Stimulated activated CD4-positive, alpha-beta T cell treated with anti-CD3 and anti-CD28 coated beads, TNF-alpha, amount 100 ng/mL, for 1 hour (primary cell): ENCODE measurements at places on chromosomes 4 and X.

- no peak for DNase-seq
Measured at GRCh38 chr4:155119006-155119405, 89.4 kb upstream of the NPY2R start.

GRCh38 chr4:172061204-172061603 lies 248.0 kb downstream of the GALNTL6 start:
- no peak for DNase-seq

DNA sequence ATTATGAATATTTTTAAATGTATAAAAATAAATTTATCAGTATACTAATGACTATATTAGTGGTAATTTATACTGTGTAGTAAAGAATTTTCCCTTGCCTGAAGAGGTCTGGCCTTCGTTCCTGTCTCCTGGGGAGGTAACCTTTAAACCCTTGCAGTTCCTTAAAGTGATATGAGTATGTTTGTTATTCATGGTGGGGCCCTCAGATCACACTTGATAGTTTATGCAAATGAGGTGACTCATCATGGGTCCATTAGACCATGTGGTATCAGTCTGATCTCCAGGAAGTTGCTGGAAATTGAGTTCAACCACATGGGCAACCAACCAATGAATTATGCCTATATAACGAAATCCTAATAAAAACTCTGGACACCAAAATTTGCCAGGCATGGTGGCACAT lies 904.1 kb downstream of the RPA4 start:
- DNase-seq: no peak

DNA sequence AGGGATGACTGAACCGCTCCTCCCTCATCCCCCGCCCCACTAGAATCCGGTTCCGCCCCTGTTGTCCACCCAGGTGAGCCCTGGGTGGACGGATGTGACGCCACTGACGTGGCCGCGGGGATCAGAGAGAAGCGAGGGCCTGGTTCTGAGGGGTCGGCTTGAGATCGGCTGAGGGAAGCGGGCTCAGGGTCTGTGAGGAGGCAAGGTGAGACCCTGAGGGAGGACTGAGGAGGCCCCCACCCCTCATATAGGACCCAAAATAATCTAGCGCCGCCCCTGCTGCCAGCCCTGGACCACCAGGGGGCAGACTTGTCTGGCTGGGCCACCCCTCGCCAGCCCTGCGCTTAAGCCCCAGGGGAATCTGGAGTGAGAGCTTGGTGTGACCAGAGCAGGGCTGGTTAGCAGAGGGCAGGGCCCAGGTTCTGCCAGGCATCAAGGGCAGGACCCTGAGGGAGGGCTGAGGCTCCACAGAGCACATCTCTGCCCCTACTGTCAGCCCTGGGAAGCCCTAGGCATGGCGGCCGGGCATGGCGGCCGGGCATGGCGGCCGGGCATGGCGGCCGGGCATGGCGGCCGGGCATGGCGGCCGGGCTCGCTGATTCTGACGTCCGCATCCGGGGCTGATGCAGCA lies at the start of gene MAGEA8:
TSS of gene MAGEA8 (plus strand) at position 103 of the 631 bp plus-strand sequence. CDS start 3,090 bp downstream, outside the sequence.
- DNase-seq: no peak

- no peak for DNase-seq
Measured at GRCh38 chr4:147853706-147854105, 121.8 kb downstream of the ARHGAP10 start.

DNA sequence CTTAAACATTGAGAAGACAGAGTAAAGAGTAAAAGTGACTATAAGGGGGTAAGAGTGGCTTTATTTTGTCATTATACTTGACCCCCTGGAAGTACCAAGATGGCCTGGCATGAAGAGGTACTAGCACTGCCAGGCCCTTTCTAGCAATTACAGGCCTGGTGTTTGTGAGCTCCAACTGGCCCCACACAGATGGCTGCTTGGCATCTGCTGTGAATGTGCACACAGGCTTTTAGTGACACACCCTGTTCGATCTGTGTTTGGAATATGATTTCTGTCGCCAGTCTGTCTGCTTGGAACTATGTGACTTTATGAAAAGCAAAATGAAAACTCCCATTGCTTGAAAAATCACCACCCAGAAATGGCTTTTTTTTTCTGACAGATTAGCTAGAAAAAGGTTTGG lies 123.3 kb downstream of the CLCN4 start:
- DNase-seq: no peak

- no peak for DNase-seq
Measured at GRCh38 chr4:149690726-149691125, 124.9 kb downstream of the IQCM start.

GRCh38 chr4:126213996-126214395 lies 899.2 kb downstream of the FAT4 start:
- no peak for DNase-seq

GRCh38 chr4:45484740-45485139 lies 639.1 kb downstream of the GABRG1 start:
- no peak for DNase-seq

DNA sequence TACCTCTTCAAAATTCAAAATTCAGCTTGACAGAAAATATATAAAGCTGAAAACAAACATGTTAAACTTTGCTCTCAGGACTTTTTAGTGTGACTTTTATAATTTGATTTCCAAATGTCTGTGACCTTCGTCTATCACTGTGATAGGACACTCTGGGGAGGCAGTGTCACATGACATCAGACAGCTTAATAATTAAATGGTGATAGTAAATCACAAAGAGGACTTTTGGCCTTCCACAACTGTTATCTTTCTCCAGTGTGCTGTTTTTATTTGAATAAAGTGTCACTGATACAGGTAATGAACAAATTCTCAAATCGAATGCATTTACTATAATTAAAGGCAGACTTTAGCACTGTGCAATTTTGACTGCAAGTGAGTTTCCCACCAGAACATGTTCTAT lies 83.1 kb downstream of the MID1 start:
- no peak for DNase-seq

- no peak for DNase-seq
Measured at GRCh38 chr4:85929961-85930665, 429.7 kb downstream of the MAPK10 start.

DNA sequence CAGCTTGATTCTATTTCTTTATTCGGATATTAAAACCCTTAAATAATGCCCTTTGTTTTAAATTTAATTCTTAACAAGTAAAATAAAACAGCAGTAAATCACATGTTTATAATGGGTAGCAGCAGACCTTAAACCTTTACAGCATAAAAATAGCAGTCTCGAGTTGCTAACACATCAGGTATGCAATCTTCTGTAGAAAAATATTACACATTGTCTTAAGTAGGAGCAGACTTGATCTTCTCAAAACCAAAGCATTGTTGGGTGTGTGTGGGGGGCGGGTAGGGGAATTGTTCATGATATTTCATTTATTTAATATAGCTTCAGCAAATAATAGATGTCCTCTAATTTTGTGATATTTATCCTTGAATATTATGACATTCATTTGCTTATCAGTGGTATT lies 331.4 kb downstream of the PCDH7 start:
- no peak for DNase-seq

- no peak for DNase-seq
Measured at GRCh38 chr4:36841583-36842326, 402.8 kb upstream of the NWD2 start.

- DNase-seq: no peak
Measured at GRCh38 chr4:97978791-97979488, 164.3 kb downstream of the STPG2 start.

DNA sequence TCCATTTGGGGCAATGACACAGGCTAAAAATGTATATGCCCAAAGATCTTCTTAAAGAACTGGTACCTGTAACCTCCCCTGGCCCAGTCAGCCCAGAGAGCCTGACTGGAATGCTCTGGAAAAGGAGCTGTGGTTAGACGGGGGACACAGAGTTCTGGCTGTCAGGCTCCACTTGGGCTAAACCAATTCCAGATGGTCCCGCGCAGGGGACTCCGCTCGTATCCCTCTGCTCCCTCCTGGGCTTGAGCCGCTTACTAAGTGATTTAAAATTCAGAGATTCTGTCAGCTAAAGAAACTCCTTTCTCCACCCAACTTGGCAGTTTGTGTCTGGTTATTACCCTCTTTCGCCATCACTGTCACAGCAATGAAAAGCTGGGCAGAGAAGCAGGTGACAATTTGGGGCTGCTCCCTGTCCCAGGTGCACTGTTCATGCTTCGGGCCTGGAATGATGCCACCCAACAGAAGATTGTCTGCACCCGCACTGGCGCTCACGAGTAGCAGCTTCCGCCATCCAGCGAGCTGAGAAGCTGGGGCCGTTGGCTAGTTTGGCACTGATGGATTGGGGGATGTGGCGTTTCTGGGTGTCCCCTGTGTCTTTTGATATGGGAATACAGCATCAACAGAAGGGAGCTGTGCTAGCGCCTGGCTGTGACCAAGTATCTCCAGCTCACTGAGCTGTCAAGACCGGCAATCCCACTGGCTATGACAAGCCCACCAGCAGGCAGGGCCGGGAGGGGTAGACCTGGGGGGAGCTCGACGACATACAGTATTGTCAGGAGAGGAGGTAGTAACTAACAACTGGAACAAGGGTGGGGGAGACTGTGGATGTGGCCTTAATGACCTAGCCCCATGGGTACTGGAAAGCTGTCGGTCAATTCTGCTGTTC lies 6.7 kb upstream of the IRAK1 start:
- DNase-seq: no peak

DNA sequence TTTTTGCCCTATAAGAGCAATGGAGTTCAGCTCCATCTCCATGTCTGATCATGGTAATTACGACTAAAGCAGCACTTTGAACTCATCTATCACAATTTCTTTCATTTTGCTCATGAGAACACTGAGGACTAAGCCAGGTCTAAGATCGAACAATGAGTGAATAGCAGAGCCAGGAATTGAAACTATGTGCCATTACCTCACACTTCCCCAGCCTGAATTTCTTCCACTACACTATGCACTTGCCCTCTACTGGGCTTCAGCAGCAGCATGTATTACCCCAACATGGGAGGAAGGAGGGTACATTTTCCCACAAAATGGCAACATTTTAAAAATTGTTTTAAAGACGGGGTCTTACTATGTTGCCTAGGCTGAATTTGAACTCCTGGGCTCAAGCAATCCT lies 274.7 kb upstream of the FGF13 start:
- DNase-seq: no peak

- DNase-seq: no peak
Measured at GRCh38 chr4:187608001-187608421, 387.6 kb upstream of the ZFP42 start.

DNA sequence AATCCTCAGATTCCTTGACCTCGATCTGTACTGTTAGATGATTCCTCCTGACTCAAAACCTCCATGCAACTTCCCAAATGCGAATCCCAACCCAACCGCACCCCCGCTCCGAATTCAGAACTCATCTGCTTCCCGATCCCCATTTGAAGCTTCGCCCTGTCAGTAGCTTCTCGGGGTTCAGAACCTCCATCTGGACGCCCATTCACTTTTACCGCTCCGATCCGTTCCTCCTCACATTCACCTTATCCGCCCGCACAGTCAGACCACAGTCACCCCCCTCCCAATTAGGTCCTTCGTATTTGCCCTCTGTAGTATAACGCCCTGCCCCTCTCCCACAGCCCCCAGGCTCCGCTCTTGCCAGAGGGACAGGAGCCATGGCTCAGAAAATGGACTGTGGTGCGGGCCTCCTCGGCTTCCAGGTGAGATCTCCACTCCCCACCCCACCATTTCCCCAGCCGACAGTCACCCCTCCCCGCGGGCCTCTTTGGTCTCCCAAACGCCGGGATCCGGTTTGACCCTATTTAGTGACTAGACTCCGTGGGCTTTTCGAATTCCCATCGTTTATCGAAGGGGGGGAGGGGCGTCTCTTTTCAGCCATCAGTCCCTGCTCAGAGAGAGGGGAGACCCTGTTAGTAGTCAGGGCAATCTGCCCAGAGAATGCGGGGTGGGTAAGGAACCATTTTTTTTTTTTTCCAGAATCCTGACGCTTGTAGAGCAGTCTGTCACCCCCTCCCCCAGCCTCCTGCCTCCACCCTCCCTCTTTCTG lies 691 bp downstream of the MAGED1 start:
- no peak for DNase-seq

- DNase-seq: no peak
Measured at GRCh38 chr4:77849278-77849965, 13.2 kb upstream of the MRPL1 start.

DNA sequence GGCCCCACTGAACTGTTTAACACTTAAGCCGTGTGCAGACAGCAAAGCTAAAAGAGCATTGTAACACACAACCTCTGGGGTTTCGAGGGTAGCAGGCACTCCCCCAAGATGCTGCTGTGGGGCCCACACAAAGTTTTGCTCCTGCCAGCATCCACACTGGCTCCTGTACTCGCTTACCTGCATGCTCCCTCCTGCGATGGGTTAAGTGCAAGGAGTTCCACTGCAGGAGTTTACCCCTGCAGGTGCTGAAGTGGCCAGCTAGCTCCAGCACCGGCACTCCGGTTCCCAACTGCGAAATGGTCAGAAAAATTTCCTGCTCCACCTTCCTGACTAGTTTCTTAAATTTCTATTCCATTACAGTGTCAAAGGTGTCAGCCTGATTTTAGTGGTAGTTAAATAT lies 443.5 kb downstream of the PCDH10 start:
- DNase-seq: no peak

- no peak for DNase-seq
Measured at GRCh38 chrX:68209008-68209407, 224.3 kb downstream of the OPHN1 start.

GRCh38 chr4:94285666-94286065 lies 57.0 kb downstream of the HPGDS start:
- DNase-seq: no peak

GRCh38 chrX:72102126-72102525 lies 29.6 kb downstream of the RTL5 start:
- DNase-seq: no peak

DNA sequence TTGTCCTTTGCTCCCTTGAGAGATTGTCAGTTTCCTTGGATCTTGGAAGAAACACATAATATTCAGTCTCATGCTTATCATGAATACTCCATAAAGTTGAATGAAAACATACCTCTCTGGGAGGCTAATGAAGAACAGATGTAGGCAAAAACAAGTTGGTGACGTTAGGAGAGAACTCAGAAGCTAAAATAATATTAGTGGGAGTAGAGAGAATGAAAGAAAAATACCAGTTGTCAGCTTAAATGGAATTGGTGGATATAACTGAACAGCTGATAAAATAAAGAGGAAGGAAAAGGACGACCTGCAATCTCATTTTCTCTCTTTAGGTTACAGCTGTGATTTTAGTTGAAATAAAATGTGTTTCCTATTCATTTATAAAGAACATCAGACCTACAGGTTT lies 124.8 kb downstream of the SNCA start:
- DNase-seq: no peak

GRCh38 chr4:24889991-24890390 lies 22.9 kb downstream of the CCDC149 start:
- DNase-seq: no peak

DNA sequence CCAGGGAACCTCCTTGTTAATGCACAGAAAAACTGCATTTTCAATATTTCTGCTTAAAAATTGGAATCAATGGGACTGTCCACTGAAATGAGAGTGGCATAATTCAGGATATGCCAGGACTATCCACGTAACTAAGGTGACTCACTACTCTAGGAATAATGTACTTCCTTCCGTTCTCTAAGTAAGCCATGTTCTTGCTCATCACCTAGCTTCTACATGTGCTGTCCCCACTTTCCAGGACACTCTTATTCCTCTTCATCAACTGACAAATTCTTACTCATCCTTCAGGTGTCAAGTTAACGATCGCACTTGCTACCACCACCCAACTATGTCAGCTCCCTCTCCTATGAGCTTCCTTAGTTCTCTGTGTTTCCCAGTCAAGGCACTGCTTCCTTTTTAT lies 342.8 kb upstream of the F9 start:
- DNase-seq: no peak
